Mesenteric fat pad (tissue), 1 donor: ENCODE measurements at places on chromosomes 3 and 15. TPM values are rescaled to one million over a fixed set of nuclear protein-coding genes. Genes with fewer than 3 reads are reported as not detected.

Gene CTNNB1
- 375 TPM for total RNA-seq

DNA sequence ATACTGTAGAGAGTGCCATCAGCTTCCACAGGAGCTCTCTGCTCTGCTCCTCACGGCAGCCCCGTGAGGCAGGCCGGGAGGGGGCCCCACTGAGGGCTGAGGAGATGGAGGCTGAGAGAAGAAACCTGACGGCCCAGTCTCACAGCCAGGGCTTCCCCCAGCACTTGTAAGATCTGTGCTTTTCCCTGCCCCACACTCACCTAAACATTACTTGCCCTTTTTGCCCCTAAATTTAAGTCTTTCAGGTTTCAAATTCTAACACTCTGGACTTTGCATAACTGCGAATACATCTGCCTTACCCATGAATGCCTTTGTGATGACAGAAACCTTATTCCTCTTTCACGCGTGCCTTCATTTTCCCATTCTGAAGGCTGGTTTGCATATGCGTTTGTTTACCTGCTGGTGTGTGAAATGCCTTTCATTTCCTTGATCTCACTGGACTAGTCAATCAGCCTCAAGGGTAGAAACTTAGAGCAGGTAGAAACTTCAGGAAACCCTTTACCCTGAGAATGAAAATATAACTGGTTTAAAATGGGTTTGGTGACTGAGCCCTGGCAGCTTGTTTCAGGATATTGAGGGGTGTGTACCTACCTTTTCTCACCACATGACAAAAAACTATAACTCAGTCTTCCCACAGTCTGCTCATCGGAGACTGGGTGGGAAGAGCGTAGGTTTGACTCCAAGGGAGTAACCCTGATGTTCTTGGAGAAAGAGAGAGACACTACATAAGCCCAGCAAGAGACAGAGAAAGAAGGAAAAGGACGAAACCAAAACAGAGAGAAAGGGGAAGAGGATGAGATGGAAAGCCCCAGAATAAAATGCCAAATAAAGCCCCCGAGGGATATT lies 20.1 kb downstream of the SLC12A8 start:
- DNase-seq, result no peak

GRCh38 chr3:143321058-143321769 lies 201.6 kb downstream of the CHST2 start:
- DNase-seq, result no peak

- no peak for DNase-seq
These were observed 93.7 kb downstream of the RAD18 start for GRCh38 chr3:8869613-8870012.

- no peak for DNase-seq
These were observed at the start of gene B3GALNT1 for GRCh38 chr3:161104561-161105551. Gene B3GALNT1, minus strand, starts transcription at chr3:161105349. Its CDS starts 18,595 bp downstream, at chr3:161086754.
